ENCODE measurements at places on chromosomes 5 and 9. TPM values are rescaled to one million over a fixed set of nuclear protein-coding genes. Genes with fewer than 3 reads are reported as not detected.

Gene QRFP
- total RNA-seq: not detected

Gene CARD9
- 0.90 TPM for total RNA-seq

Gene RNF208
- total RNA-seq: 1.9 TPM

Gene C9orf153
- total RNA-seq: 0.21 TPM

Gene TYRP1
- total RNA-seq: not detected

Gene IL9
- total RNA-seq: not detected

Gene PCDHA1
- 0.29 TPM for total RNA-seq

Gene HOMER1
- total RNA-seq: 3.4 TPM

Gene SHISAL2B
- total RNA-seq: not detected

Gene PCDHB5
- 1.6 TPM for total RNA-seq

Gene SLC6A7
- total RNA-seq: not detected

Gene BHMT
- not detected for total RNA-seq

Gene NR2F1-AS1
- 3.1 TPM for total RNA-seq

Gene TMEM252
- total RNA-seq: not detected

Gene CDX1
- total RNA-seq: not detected

Gene ZFP37
- 2.5 TPM for total RNA-seq

Gene SEMA5A
- total RNA-seq: not detected

Gene C9
- total RNA-seq: not detected

Gene WHRN
- 6.4 TPM for total RNA-seq

Gene SURF1
- 49.3 TPM for total RNA-seq

Gene LCN12
- total RNA-seq: 0.82 TPM

Gene JAK2
- 4.5 TPM for total RNA-seq

Gene CCL21
- total RNA-seq: not detected

All from A549 treated with Hydrocortisone at 1 μM for 4 hours (cell line).